ENCODE measurements at places on chromosomes 11 and 22.

- no peak for DNase-seq
Measured at GRCh38 chr11:112634551-112634950, 326.7 kb upstream of the NCAM1 start.

DNA sequence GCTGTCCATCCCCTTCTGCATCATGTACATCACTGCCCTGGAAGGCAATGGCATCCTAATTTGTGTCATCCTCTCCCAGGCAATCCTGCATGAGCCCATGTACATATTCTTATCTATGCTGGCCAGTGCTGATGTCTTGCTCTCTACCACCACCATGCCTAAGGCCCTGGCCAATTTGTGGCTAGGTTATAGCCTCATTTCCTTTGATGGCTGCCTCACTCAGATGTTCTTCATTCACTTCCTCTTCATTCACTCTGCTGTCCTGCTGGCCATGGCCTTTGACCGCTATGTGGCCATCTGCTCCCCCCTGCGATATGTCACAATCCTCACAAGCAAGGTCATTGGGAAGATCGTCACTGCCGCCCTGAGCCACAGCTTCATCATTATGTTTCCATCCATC lies 337 bp downstream of the OR52B6 start:
- DNase-seq, result no peak

- no peak for DNase-seq
Measured at GRCh38 chr11:5624489-5625279, at the start of gene TRIM34. TRIM34 (plus strand) TSS chr11:5625001; CDS start chr11:5632332, 7,331 bp downstream.

DNA sequence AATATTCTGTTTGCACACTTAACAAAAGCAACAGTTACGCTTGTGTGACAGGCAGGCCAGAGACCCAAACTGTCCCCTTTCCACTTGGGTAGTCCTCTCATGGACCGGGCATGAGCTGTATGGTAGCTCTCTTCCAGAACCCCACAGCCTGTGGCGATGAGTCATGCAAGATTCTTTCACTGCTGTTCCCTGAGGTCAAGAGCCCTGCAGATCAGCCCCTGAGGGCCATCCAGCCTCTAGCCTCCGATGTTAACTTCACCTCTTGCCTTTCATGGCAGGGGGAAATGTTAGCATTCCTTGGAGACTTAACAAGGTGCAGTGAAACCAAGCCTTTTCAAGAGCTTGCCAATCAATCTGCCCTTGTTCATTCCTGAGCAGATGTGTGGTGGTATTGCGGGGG lies 63.2 kb upstream of the DEUP1 start:
- DNase-seq, result no peak

- DNase-seq, result no peak
Measured at GRCh38 chr11:44556735-44557409, 8.6 kb upstream of the CD82 start.

DNA sequence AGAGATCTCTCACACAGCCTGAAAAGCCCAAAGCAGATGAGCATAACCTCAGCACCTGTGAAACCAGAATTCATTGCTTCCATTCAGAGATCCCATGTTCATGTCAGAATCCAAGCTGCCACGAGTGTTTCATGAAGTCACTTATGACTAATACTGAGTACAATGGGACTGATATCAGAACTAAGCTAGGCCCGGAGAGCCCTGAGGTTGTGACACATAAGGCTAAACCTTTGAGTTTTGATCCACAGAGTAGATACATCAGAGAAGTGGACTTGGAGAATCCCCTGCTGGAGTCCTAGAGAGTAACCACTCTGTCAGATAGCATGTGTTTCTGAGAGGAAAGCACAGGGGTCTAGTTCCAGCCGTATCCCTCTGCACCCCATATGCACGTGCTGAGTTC lies 890 bp upstream of the GLYATL1 start:
- no peak for DNase-seq

DNA sequence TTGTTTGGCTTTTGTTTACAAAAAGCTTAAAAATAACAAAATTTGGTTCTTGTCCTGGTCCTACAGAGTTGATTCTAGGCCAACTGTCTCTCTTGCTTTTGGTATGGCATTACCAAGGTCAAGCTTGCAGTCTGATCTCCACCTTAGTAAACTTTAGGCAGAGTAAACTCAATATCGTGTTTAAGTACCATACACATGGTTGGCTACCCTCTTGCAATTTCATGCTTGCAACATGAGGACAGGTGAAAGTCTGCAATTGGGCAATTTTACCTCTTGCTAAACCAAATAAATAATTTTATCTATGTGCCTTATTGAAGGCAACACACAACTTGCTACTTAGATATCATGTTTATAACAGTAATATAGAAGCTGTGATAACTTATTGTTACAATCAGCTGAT lies 125.1 kb downstream of the ARHGAP20 start:
- no peak for DNase-seq

DNA sequence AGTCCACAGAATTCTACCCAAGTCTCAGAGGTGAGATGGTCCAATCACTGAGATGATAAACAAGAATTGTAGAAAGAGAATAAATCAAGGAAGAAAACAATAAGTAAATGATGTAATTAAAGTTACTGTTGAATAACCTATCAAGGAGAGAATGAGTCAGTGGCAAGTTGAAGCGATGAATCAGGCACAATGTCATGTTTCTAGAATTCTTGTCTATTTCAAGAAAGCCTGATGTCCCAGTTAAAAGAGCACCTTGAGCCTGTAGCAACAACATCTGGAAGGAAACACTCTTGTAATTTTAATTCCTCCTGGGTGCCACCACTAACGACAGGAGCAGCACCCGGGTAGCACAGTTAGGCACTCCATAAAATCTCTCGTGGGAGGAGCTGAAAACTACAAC lies 67.9 kb upstream of the SLC35C1 start:
- no peak for DNase-seq

- no peak for DNase-seq
Measured at GRCh38 chr11:64951529-64951928, 15.8 kb upstream of the GPHA2 start.

DNA sequence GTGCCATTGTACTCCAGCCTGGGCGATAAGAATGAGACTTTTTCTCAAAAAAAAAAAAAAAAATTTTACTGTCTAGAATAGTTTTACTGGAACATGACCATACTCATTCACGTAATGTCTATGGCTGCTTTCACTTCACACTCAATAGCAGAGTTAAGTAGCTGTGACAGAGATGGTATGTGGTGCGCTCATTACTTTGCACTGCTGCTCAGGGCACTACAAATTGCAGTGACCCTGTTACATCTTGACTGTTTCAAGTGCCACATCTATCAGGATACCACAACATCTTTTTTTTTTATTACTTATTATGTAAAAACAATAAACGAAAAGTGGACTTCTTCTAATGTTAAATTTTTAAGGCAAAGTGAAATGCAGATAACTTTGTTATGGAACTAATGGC lies 110.3 kb downstream of the ARHGAP20 start:
- DNase-seq, result peak; percentile 47

DNA sequence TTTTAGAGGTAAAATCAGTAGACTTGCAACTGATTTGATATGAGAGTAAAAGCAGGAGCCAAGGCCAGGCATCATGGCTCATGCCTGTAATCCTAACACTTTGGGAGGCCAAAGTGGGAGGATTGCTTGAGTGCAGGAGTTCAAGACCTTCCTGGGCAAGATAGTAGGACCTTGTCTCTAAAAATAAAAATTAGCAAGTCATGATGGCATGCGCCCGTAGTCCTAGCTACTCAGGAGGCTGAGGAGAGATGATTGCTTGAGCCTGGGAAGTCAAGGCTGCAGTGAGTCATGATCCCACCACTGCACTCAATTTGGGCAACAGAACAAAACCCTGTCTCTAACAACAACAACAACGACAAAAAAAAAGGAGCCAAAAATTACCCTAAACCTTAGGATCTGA lies 13.5 kb downstream of the SGSM3 start:
- no peak for DNase-seq
